ENCODE measurements at places on chromosomes 11 and 22. TPM values are rescaled to one million over a fixed set of nuclear protein-coding genes. Genes with fewer than 3 reads are reported as not detected.

GRCh38 chr22:29105468-29105867 is 32.6 kb downstream of the KREMEN1 start:
- no peak for DNase-seq

OR8B3 gene
- not detected for total RNA-seq

KCNJ1 gene
- total RNA-seq, result 0.48 TPM

PKDREJ gene
- not detected for total RNA-seq

GRCh38 chr11:93686812-93687211 is 25.3 kb downstream of the CEP295 start:
- DNase-seq, result no peak

All from ovary (tissue), 10 donors.